ENCODE measurements at places on chromosomes 5 and 9.

GRCh38 chr5:38766151-38766550, 79.7 kb upstream of the OSMR start:
- DNase-seq, result no peak

- DNase-seq, result no peak
Measured at GRCh38 chr9:136676297-136676794, 10.9 kb downstream of the AGPAT2 start.

- no peak for DNase-seq
Measured at GRCh38 chr9:126752881-126753670, 51.8 kb upstream of the ZBTB43 start.

DNA sequence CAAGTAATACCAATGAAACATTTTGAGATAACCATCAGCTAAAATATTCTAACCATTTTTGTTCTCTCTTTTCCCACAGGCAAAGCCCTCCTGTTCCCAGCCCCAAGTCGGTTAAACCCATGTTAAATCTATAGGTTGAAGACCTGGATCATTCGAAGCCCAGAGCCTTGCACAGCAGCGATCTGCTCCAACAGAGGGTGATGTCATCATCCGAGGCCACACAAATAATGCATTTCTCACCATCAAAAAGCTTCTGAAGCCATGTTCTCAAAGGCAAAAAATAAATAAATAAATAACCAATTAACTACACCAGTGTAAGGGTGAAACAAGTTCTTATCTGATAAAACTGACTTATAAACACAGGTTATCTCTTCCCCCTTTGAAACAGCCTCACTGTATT, 169.2 kb downstream of the ENTREP1 start:
- no peak for DNase-seq

- no peak for DNase-seq
Measured at GRCh38 chr5:151598984-151599383, 7.9 kb upstream of the FAT2 start.

Data from amygdala (tissue), 56 donors.